Renal pelvis (tissue), 12 donors: ENCODE measurements at places on chromosomes 11 and 22. TPM values are rescaled to one million over a fixed set of nuclear protein-coding genes. Genes with fewer than 3 reads are reported as not detected.
A peak's percentile ranks its signal among the peaks of the same experiment; 100 is the strongest.

DNA sequence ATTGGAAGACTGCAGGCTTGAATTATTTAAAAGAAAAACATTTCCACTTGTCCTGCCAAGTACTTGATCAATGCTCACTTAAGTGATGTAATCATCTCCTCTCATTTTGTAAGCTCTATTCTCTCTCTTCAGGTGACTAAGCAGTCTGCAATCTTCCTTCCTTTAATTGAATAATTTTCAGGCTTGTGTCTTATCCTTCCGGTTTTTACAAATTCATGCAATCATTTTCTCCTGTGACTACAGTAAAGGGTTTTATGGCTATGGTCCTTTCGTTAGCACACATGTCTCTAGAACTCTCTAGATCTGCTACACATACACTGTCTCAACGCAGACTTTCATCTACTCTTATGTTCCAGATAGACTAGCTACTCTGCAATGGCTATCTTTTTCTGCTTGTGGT is 12.6 kb upstream of the UPB1 start:
- no peak for DNase-seq

DNA sequence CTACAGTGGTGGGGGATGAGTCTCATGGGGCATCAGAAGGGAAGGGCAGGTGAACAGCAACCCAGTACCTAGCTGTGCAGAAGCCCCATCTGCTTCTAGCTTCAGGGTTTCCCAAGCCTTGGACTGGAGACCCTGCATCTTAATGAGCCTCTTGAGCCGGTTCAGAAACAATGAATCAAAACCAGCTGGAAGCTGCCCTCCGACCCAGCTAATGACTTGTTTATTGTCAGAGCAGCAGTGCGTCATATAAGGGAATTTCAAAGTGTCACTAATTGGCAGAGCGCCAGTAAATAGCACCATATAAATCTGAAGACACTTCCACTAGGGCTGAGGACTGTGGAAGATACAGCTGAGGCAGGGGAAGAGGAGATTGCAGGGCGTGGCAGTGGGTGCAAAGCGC is 57.5 kb downstream of the RPUSD4 start:
- peak; percentile 93 for DNase-seq

DNA sequence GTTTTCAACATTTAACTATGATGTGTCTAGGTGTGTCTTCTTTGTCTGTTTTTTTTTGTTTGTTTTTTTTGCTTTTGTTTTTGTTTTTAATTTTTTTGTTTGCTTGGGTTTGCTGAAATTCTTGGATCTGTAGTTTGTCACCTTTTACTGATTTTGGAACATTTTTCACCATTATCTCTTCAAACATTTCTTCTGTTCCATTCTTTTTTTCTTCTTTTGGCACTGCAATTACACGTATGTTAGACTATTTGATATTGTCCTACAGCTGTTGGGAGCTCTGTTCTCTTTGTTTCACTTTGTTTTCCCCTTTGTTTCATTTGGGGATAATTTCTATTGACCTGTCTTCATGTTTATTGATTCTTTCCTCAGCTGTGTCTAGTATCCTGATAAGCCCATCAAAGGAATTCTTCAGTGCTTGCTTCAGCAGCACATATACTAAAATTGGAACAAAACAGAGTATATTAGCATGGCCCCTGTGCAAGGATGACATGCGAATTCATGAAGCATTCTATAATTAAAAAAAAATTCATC is 60.8 kb downstream of the KREMEN1 start:
- no peak for DNase-seq

DNA sequence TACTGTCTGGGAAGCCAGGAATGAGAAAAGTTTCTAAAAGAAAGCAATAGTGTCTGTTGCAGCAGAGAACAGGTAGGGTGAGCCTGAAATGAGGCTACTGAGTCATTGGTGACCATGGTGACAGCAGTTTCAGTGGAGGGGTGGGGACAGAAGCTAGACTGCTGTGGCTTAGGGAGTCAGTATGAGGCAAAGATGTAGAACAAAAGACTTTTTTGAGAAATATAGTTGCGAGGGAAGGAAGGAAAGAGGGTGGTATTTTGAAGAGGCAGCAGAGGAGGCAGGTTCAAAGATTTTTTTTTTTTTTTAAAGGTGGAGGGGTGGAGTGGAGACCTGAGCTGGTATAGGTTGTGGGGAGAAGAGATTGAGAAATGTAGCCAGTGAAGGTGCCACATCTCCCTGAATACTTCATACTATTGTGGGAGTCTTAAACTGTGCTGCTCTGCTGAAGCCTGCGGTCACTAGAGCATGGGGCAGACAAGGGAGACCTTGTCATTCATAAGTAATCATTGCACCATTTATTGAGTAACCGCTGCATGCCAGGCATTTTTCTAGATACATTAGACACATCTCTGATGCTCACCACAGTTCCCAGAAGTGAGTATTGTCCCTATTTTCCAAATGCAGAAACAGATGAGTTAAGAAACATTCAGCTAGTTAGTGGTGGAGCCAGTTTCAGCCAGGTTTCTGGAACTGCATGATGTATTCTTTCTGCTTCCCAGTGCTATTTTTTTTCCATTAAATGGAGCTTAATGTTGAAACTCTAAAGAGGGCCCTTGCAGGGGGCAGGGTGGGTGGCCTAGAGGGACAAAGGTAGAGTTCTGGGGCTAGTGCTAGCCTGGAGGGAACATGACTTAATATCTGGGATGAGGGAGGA is 49.9 kb downstream of the STIM1 start:
- DNase-seq = no peak

DNA sequence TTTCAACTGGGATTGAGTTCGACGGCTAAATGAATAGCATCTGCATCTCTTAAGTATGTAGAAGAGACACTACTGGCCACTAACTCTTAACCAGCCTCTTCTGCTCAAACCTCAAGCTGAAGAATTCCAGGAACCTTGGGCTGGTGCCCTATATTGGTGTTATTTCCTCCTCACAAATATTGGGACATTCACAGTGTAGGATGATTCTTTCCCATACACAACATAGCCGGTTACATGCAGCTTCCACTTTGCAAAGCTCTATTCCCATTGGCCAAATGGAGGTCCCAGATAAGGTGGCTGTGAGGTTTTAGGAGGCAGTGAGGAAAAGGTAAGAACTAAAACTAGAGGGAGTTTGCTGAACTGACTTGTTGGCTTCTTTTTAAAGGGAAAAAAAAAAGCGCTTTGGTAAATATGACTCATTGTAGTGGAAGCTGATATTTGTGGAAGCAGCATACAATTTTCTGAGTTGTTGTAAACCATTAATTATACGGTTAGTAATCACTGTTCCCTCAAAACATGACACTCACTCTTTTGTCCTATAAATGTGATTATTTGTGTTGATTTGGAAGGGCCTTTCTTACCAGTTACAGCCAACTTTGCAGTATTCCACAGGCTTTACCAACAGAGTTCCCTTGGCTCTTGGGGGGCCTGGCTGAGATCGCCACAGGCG is 17.6 kb downstream of the C22orf31 start:
- no peak for DNase-seq

GRCh38 chr22:48422900-48423480 is 1404.7 kb downstream of the BRD1 start:
- DNase-seq = no peak

GRCh38 chr11:44615041-44615755 is 49.7 kb downstream of the CD82 start:
- no peak for DNase-seq

The MOGAT2 gene
- polyA plus RNA-seq = 1.0 TPM

- DNase-seq = no peak
These were observed 139.5 kb upstream of the TIMP3 start for GRCh38 chr22:32661737-32662586.

DNA sequence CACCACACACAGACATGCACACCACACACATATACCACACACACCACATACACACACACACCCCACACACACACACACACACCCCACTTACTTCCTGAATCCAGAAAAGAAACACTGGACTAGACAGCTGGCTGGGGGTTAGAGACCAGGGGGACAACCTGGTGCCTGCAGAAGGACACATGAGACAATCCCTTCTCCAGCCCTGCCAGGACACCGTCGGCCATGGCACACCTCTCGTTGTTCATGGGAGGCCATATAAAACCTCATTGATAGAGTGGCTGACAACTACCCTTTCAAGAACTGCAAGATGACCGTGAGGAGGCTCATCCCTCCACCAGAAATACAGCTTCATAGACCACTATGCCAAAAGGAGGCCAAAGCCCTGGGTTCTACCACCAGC is 54.3 kb downstream of the IGSF9B start:
- no peak for DNase-seq

- no peak for DNase-seq
These were observed 14.4 kb downstream of the CABIN1 start for GRCh38 chr22:24025475-24025874.

DNA sequence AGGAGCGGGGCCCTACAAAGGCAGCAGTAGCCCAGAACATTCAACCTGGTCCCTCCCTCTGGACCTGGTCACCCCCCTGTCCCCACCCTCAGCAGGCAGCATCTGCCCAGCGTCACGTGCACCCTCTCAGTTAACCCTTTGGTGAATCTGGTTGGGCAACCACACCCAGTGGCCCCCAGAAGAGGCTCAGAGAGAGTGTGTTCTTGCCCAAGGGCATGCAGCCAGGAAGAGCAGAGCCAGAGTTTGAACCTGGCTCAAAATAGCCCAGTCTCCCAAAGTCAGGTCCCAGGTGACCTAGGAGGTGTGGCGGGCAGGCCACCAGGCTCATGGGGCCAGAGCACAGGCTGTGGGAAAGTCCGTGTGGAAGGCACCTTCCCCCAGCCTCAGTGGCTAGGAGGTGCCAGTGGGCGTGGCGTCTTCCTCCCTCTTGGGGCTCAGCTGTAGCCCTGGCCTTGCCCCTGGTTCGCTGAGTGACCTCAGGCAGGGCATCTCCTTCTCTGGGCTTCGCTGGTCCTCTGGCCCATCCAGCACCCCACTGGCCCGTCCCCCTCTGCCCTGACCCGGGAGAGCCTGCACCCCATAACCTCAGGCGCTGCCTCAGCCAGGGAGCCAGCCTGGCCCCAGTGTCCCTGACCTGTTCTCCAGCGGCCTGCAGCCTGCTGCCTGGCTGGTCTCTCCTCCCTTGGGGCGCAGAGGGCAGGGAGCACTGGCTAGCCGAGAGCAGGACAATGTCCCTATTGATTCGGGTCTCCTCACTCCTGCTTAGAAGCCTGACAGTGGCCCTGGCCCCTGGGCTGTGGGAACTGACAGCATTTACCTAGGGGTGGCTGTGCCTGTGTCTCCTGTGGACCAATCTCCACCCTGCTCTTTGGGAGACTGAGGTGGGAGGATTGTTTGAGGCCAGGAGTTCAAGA is 7.0 kb downstream of the ALDH3B1 start:
- DNase-seq = no peak

DNA sequence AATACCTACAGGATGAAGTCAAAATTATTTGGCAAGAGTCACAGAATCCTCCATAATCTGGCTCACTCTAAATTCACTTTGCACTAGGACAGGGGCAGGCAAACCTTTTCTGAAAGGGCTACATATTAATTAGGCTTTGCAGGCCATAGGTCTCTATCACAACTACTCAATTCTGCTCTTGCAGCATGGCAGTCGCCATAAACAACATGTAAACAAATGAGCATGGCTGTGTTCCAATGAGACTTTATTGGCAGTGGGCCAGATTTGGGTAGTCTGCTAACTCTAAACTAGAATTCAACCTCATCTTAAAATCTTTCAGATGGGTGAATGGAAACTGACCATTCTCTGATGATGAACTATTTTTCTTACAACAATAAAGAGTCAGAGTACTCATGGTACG is 5.8 kb downstream of the THRSP start:
- DNase-seq = no peak

GRCh38 chr11:10233581-10233980 is 60.4 kb downstream of the SBF2 start:
- no peak for DNase-seq

GRCh38 chr22:41910050-41911000 is 4.5 kb downstream of the SHISA8 start:
- no peak for DNase-seq

GRCh38 chr11:2728663-2729332 is 29.0 kb upstream of the KCNQ1OT1 start:
- DNase-seq = no peak

The CENPM gene
- polyA plus RNA-seq = 18.2 TPM

The APOBEC3C gene
- polyA plus RNA-seq = 10.8 TPM

The EMID1 gene
- 94.3 TPM for polyA plus RNA-seq

The CNTF gene
- 1.6 TPM for polyA plus RNA-seq

The TRIM49 gene
- not detected for polyA plus RNA-seq

The VSIG2 gene
- polyA plus RNA-seq = 9.2 TPM

- no peak for DNase-seq
These were observed 31.8 kb downstream of the FEZ1 start for GRCh38 chr11:125464270-125464662.

DNA sequence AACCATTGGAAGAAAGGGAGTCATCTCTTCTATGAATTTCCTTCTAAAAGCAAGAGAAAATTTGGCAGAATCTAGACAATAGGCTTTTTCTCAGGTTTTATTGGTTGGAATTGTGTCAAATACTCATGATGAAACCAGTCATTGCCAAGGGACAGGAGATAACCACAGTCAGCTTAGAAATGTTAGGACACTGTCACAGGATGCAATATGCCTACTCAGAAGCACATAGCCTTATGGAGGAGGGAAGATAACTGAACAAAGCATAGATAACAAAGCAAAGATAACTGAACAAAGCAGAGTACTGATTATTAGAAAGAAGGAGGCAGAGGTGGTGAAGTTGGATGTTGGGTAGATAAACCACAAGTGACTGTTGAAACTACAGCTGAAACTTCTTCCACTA is 303.5 kb upstream of the PDGFD start:
- no peak for DNase-seq

DNA sequence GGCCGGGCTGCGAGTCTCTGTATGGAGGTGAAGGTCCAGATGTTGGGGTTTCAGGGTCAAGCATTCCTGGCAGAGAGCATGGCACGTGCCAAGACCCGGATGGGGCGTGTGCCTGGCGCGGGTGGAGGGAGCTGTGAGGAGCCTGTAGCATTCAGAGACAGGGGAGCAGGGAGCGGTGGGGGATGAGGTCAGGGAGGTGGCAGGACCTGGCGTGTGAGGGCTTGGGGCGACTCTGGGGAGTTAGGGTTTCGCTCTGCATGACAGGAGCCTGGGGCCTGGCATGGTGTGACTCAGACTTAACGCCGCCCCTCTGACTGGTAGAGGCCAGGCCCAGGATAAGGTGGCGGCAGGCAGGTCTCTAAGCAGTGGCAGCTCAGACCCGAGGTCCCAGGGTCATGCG is 103.0 kb downstream of the KCNQ1 start:
- no peak for DNase-seq

The OR4D5 gene
- polyA plus RNA-seq = not detected

GRCh38 chr11:13388741-13389140 is 74.3 kb downstream of the BTBD10 start:
- no peak for DNase-seq

GRCh38 chr11:16986434-16987204 is 27.6 kb downstream of the PLEKHA7 start:
- DNase-seq = peak; percentile 57

The MMP13 gene
- 0.16 TPM for polyA plus RNA-seq
